Activated gamma-delta T cell (primary cell): ENCODE measurements at places on chromosomes 1 and 21.

- DNase-seq = no peak
Observed at GRCh38 chr21:44648557-44649311, 2.5 kb downstream of the KRTAP10-11 start.

GRCh38 chr1:50181027-50181663 lies 72.4 kb downstream of the ELAVL4 start:
- DNase-seq = no peak

- no peak for DNase-seq
Observed at GRCh38 chr1:230205719-230206198, 138.7 kb downstream of the GALNT2 start.

GRCh38 chr1:226325178-226325577 lies 16.2 kb upstream of the LIN9 start:
- no peak for DNase-seq

DNA sequence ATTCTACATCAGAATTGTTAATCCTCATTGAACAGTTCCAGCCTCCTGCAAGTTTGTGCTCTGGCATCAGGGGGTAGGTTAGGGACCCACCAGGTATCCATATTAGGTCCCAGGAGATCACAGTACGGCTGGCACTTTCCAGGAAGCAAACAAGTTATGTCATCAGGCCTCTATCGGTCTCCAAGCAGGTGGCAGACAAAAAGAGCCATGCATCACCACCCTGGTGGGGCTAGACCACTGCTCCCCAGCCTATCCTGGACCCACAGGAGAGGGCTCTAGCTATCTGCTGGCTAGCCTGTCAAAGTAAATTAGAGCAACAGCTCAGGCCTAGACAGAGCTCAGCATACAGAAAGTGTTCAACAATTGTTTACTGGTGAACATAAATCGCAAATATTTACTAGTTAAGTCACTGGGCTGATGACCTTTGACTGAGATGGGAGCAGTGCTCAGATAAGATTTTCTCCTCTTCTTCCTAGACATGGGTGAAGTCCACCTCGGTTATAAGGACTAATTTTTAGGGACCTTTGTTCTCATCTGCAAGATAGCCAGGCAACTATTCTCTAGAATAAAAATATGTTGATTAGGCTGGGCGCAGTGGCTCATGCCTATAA lies 6.4 kb downstream of the NUAK2 start:
- no peak for DNase-seq

GRCh38 chr21:32559006-32559610 lies 26.2 kb downstream of the TCP10L start:
- no peak for DNase-seq

GRCh38 chr21:17461014-17461413 lies 51.8 kb upstream of the CXADR start:
- no peak for DNase-seq

- no peak for DNase-seq
Observed at GRCh38 chr1:34712007-34712688, 42.7 kb upstream of the GJB5 start.

- no peak for DNase-seq
Observed at GRCh38 chr1:213481395-213481794, 430.4 kb downstream of the RPS6KC1 start.

GRCh38 chr1:33872683-33873082 lies 8.8 kb downstream of the HMGB4 start:
- no peak for DNase-seq

- no peak for DNase-seq
Observed at GRCh38 chr1:150550222-150551050, 1.2 kb downstream of the ADAMTSL4 start.

DNA sequence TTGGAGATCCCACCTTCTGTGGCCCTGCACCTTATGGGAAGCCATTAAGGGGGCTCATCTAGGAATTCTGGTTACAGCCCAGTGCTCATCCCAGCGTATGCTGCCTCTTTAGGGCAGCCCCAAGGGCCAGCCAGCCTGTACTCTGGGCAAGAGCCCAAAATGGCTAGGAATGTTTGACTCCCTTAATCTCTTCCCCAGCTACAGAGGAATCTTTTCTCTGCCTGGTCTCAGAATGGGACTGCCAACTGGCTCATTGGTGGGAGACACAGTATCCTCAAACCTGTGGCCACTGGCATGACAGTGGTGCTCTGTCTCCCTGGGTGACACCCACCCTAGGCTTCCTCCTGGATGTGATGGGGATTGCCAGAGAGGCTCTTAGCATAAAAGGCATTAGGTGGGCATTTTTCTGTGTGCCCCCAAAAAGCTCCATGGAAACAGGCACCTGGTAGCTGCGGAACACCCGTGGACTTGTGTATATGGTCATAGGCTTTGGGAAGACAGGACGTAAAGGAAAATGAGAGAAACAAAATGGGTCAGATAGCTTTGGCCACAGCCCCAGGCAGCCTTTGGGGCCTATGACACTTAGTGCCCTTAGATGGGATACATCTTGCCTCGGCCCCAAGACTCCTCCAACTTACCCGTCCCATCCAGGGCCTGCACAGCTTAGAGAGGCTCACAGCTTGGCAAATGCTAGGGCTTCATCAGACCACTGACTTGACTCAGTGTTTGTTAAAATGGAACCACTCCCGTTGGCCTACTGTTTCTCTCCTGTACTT lies 6.9 kb downstream of the TMEM81 start:
- no peak for DNase-seq

GRCh38 chr1:31095298-31095981 lies 29.9 kb upstream of the PUM1 start:
- no peak for DNase-seq
